Kasumi-1 (cell line): ENCODE measurements at places on chromosomes 12 and 14.

DNA sequence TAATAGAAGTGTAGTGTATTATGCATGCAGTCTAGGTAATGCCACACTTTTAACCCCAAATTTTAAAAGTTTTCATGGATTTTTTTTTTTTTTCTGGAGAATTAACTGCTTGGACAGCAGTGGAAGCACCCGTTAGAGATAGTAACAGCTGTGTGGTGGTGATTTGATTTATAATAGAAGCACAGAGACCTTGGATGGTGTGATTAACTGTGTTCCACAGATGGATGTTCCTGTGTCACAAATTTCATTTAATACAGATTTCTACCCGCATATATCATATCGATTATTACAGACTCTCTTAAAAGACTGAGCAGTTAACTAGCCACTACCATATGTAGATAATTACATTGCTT is 47.0 kb downstream of the IFT81 start:
- no peak for DNase-seq

DNA sequence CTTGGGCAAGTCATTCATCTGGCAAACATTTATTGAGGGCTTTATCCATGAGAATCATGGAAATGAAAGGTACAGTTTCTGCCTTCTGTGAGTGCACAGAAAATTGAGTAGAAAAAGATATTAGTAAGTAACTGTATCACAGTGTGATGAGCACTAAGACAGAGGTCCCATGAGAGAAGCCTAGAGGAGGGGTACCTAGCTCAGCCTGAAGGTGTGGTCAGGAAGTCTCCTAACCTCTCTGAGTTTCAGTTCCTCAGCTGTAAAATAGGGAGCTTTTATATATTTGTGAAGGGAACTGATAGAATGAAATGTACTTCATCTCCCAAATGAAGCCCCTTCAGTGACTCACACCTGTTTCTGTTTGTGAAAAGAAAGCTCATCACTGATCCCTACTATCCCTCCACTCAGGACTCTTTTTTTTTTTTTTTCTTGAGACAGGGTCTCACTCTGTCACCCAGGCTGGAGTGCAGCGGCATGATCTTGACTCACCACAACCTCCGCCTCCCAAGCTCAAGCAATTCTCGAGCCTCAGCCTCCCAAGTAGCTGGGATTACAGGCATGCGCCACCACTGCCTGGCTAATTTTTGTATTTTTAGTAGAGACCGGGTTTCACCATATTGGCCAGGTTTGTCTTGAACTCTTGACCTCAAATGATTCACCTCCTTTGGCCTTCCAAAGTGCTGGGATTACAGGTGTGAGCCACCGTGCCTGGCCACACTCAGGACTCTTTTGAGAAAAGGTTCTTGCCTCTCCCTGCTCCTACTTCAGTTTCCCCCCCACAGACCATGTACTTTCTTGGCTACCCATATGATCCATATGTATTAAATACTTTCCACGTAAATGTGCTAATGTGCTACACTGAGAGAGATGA is 93.7 kb upstream of the FUT8 start:
- no peak for DNase-seq

DNA sequence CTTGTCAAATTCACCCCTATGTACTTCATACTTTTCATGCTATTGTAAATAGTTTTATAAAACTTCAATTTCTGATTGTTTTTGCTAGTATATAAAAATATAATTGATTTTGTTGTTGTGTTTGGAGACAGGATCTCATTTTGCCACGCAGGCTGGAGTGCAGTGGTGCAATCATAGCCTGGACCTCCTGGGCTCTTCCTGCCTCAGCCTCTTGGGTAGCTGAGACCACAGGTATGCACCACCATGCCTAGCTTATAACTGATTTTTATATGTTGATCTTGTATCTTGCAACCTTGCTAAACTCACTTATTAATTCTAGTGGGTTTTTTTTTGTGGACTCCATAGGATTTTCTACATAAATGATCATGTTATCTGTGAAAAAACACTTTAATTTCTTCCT is 23.5 kb downstream of the ATP5MC2 start:
- no peak for DNase-seq

- DNase-seq = no peak
Measured at GRCh38 chr12:116153113-116153512, 124.4 kb downstream of the MED13L start.

GRCh38 chr12:85461127-85461526 is 181.1 kb downstream of the ALX1 start:
- DNase-seq = no peak

GRCh38 chr14:20734430-20734806 is 11.3 kb upstream of the EDDM3A start:
- no peak for DNase-seq

DNA sequence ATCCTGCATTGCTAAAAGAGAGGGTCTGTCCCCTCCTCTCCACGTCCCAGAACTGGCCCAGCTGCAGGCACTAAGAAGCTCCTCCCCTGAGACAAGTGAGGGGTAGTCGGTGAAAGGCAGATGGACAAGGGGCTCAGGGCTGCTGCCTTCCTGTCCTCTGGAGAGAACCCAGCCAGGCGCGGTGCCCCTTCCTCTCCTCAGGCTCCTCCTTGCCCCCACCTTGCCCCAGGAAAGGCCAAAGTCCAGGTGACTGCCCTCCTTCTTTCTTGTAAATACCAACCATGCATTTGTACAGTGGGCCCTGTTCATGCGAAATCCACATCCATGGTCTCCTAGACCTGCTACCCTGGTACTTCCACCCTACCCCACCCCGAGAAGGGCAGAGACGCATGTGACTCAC is 9.7 kb downstream of the PPP1R1A start:
- no peak for DNase-seq

DNA sequence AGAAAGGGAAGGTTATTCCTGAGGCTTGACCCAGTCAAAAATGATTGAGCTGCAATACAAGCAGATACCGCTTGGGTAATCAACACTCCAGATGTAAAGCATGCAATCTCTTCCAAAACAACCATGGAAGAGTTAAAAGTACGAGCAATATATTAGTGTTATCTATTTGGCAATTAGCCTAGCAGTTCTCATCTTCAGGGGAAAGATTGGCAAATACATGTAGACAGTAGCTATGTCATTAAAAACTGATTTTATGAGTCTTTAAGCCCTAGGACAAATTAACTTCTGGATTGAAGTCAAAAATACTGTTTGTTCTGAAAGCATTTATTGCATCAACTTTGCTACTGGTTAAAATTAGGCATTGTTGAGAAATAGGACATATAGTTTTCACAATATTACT is 9.3 kb upstream of the GYS2 start:
- no peak for DNase-seq

DNA sequence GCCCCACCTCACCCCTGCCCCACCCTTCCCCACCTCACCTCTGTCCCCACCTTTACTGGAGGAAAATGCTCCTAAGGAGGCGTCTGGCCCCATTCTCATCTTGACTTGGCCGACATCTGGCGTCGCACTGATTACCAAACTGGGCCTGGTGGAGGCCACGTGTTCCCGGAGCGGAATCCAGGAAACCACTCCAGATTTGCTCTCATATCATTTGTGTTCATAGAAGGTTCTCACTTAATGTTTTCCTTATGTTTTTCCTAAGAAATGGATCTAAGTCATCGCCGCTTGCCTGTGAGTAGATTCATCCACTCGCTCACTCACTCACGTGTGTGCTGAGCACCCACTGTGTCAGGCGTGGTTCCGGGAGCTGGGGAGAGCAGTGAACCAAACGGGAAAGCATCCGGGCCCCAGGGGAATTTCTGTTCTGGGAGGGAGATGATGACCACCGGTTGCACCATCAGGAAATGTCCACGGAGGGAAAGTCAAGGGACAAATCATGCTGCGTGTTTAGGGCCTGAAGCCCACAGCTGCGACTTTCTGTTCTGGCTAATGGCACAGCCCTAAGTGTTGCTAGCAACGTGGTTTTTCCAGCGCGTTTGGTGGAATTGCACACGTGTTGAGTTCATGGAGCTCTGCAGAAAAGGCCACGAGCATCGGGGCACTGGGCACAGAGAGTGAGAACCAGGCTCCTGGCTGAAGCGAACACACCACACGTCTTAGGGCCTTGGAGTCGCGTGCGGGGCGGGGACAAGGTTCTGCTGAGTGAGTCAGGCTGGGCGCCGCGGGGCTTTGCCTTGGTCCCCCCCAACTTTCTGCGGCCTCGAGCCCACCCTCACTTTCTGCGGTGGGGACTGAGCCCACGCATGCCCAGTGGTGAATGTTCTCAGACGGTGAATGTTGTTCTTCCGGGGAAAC is 57.7 kb downstream of the ADGRD1 start:
- no peak for DNase-seq

- DNase-seq = no peak
Measured at GRCh38 chr12:93180566-93180965, 197.2 kb upstream of the NUDT4 start.

- no peak for DNase-seq
Measured at GRCh38 chr12:71954083-71954778, 15.6 kb downstream of the TPH2 start.

DNA sequence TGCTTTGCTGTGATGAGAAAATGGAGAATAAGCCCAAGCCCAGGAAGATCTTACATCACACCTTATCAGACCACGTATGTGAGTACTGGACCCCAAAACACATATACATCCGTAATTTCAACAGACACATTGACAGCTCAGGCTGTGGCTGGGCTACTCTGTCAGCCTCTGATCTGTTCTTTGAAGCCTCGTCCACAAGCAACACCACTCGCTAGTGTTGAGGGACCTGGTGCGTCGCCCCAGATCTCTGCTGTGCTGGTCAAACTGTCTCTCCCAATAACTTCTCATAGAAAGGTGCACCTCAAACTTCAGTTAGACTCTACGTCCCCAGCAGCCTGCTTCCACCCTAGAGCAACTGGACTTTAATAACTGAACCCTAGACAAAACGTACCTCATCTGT is 10.6 kb upstream of the SFSWAP start:
- no peak for DNase-seq

DNA sequence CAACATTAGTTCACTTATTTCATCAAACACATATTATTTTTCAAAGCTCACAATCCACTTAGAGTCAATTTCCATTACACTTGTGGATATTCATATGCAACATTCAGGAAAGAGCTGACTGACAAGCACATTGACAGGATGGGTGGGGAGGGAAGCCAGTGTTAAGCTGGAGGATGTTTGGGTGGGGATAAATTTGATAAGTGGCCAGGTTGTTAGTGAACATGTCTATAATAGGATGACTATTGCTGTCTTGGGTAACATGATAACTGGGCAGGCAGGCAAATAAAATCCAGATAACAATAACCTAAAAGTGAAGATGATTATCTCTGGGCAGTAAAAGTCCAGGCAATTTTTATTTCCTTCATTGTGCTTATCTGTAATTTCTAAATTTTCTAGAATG is 73.8 kb upstream of the OSBPL8 start:
- DNase-seq = no peak

DNA sequence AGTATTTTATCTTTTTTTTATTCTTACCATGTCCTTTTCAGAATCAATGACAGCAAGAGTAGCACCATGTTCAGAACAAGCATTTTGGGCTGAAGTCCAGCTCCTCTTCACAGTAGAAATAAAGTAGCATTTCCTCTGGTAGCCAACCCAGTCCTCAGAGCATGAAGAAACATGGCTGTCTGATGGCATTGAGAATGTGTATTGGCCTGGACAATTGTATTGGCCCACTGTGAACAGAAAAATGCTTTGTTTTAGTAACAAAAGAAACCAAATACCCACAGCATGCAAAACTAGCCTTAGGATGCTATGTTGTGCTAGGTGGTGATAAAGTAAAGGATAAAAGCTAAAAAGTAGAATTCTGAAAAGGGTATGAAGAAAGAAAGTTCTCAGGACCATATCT is 5.7 kb downstream of the CD69 start:
- no peak for DNase-seq

GRCh38 chr14:75981426-75982265 is at the start of gene TGFB3:
Gene TGFB3, minus strand, starts transcription at chr14:75981995. Its CDS starts 1,102 bp downstream, at chr14:75980893.
- peak; percentile 76 for DNase-seq

DNA sequence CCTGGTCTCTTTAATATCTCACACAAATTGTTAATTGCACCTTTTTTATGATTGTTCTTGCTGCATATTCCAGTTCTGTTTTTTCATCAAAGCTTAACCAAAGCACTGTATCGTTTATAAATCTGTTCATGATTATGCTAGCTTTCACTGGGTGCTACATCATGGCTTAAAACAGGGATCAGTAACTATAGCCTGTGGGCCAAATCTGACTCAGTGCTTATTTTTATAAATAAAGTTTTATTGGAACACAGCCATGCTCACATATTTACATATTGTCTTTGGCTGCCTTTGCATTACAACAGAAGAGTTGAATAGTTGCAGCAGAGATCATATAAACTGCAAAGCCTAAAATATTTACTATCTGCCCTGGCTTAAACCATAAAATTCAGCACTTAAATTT is 183.4 kb upstream of the NRXN3 start:
- DNase-seq = no peak

GRCh38 chr14:77965919-77966435 is 166.1 kb downstream of the ADCK1 start:
- peak; percentile 39 for DNase-seq

DNA sequence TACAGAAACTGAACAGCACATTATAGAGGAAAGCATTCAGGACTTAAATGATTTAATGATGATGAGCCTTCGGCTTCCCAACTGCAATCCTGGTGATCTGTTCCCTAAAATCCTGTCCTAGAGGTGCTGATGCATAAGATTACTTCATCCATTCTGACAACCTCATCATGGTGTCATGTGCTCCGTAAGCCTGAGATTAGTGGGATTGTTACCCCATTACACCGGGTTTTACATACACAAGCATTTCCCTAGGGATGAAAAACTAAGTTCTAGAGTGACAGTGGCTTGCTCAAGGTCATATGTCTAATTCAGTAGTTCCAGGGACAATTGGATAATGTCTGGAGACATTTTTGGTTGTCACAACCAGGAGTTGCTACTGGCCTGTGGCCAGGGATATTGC is 2.5 kb upstream of the RNASE13 start:
- no peak for DNase-seq

DNA sequence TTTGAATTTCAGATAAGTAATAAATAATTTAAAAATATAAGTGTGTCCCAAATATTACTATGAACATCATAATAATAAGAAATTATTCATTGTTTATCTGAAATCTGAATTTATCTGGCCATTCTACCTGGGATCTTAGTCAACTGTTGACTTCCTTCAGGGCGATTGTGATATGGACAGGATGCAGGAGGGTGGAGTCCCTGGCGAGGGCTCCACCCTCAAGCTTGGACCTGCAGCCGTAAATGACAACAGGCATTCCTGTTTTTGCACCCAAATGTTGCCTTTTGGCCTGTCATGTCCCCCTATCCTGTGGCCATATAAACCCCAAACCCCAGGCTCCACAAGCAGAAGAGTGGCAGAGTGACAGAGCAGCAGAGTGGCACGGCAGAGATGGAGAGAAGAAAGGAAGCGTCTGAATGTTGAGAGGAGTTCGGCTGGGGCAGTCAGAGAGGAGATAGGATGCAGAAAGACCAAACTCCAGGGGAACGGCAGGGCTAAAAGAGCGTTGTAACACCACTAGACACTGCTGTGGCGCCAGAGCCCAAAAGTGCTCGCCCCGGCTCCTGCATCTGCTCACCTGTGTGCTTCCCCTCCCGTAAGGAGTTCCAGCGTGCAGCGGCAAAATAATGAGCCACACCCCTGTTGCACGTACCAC is 39.4 kb upstream of the FUT8 start:
- DNase-seq = no peak
